ENCODE measurements at places on chromosomes 2 and 18.

DNA sequence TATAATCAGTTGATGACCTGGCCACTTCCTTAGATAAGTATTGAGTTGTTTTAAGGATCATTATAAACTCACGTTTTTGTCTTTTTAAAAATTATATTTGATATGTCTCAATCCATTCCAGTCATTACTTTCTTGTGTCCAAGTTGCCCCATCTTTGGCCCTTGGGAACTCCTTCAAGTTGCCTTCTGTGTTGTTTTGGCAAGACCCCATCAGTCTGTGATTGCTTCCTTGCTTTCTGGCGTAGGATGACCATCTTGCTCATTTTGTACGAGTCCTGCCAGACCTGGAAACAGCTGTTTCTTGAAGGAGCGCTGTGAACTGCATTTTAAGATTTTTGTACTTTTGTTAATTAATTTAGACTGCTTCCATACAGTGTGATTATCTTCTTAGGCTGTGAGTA, 68.9 kb upstream of the ITM2C start:
- DNase-seq, result no peak

- no peak for DNase-seq
Observed at GRCh38 chr18:26073758-26074157, 16.7 kb downstream of the SS18 start.

DNA sequence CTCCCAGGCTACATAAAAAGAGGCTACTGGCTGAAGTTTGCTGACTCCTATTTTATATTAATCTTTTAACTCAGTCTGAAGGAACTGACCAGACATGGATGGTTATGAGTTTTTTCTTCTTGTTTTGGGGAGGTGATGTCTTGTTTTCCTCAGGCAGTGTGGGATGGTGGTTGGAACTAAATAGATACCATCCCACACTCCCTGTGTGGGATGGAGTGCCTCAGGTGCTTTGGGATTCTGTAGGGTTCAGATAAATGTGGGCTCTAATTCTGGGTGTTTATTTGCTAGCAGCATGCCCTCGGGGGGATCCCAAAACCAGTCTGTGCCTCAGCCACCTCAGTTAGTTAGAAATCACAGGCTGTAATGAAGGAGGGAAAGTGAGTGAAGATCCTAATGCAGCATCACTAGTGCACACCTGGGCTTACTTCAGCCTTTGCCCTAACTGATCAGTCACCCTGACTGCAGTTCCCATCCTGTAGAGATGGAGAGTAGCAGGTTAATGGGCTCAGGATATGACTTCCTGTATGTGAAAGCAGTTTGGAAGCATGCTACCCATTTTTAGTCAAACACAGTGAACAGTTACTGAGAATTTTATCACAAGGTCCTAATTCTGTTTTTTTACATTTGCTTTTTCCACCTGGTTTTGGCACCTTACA, 132.2 kb downstream of the SPTBN1 start:
- no peak for DNase-seq

DNA sequence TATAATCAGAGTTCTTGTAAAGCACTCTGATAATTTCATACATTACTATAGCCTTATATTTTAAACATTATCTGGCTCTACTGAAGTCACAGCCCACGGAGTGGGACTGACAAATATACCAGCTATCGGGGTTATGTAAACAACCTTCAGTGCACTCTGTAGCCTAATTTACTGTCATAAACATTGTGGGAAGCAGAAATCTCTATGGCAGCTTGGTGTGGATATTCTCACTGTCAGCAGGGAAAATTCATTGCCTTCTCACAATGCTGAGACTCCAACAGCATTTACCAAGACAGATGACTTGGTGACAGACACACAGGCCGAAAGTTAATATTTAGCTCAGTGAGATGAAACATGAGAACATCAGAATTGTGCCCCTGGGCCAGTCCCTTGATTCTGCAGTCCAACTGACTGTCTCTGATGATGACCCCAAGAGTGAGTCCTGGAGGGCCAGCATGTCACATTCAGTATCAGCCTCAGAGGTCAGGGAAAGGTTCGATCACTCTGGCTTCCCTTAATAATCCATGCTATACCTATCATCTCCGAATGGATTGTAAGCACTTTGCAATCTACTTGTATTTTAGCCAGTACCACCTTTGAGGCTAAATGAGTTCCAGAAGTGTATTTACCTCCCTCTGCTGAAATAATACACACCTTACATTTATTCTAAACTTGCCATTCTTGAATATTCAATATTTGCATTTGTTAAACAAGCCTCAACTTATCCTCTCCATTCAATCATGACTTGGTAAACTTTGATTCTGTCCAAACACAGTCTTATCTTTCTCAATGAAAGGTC, 146.2 kb upstream of the OSR1 start:
- peak; percentile 25 for DNase-seq

DNA sequence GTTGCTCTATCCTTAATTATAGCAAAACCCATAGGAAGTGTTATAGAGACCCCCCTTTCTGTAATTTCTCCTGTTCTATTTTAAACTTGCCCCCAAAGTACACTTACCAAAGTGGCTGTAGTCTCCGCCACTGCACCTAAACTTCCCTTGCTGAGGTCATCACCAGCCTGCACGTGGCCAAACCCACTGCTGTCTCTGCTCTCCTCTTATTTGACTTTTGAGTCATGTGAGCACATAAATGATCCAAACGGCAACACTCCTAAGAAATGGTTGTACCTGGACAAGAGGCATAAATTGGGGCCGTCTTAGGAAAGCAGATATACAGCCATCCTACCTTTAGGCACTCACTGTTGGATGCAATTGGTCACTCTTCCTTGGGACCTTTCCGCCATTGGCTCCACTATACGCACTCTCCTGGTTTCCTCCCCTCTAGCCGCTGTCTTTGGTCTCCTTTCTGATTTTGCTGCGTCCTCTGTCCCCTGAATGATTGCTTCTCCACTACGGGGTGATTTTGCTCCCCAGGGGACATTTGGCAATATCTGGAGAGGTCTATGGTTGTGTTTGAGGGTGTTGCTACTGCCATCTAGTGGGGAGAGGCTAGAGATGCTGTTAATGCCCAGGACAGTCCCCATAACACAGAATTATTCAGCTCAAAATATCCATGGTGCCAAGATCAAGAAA, 19.2 kb upstream of the IL36G start:
- peak; percentile 12 for DNase-seq

GRCh38 chr2:101571951-101572350, 97.0 kb upstream of the RFX8 start:
- no peak for DNase-seq

GRCh38 chr2:23448906-23449305, 63.9 kb downstream of the KLHL29 start:
- DNase-seq, result no peak

- DNase-seq, result no peak
Observed at GRCh38 chr18:9386879-9387278, 52.3 kb downstream of the TWSG1 start.

DNA sequence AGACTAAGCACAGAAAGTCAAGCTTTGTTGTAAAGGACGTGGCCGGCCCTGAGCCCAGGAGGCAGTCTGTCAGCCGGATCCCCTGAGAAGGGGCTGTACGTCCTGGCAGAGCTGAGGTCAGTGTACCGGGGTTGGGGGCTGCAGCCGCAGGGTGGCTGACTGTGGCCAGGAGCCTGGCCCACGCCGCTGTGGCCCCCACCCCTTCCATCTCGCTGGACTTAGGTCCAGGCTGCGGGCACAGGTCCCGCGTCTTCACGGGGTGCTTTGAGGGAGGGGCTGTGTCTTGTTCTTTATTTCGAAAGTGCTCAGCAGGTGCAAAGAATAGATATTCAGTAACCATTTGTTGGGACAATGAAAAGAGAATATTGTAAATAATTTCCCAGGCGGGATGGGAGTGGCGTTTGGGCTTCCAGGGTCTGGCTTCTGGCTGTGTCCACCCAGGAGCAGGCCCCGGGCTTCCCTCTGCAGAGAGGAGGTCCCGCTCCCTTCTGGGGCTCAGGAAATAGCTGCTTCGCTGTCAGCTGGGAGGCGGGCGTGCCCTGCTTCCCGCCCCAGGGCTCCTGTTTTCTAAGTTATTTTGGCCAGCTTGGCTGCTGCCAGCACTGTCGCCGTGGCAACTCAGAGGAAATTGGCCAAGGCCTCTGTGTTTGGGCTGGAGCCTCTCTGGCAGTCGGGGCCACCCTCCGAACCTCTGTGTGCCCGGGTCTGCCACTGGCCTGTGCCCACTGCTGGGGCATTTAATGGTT, 7.4 kb downstream of the NFATC1 start:
- peak; percentile 31 for DNase-seq

DNA sequence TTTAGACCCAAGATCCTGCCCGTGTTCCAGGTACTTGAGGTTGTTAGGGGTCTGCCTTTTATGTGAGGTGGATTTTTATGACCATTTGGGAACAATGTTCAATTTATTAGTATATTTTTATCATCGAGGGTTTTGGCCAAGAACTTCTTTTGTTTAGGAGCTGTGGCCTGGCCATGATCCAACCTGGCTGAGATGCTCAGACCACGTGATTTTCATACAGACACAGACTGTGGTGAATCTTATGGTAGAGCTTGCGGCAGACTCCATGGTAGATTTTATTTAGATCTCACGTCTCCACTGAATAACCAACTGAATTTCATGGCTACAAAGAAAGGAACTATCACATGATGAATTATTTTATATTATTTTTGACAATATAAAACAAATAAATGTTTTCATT, 405.5 kb upstream of the VWC2L start:
- no peak for DNase-seq

DNA sequence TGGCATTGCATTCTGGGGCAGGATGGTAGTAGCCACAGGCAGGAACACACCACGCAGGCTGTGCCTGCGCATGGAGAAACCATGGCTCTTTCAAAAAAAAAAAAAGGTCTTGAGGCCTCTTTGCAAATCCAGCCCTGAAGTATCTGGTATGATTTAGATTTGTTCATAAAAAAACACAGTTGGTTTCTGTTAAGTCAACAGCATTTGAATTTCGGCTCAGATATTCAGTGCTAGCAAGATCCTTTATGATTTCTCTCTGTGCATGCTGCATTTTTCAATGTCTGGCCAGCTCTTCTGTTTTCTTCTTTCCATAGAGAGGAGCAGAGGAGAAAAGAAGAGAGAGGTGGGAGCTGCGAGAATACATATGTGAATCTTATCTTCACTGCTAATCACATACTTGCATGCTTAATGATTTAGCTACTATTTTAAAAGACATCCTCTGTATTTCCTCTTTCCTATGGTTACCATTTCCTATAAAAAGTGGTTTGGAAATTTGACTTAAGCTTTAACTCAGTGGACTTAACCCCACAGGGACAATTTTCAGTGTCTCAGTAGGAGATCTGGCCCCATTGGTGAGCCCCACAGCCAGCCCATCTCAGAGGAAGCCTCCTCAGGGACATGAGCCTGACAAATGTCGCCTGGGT, 214.3 kb upstream of the APCDD1 start:
- DNase-seq, result no peak

GRCh38 chr2:62147610-62148301, 48.2 kb upstream of the B3GNT2 start:
- no peak for DNase-seq

DNA sequence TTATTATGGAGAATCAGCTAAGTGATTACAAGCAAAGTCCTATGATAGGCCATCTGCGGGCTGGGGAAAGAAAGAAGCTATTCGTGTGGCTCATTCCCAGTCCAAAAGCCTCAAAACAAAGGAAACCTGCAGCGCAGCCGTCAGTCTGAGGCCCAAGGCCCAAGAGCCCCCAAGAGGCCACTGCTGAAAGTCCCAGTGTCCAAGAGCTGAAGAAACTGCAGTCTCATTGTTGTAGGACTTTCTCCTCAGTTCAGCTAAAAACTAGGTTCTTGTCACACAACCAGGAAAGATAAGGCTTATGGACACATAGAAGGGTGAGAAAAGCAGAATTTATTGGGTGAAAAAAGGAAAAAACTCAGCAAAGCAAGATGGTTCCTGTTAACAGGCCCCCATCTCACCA, 143.2 kb downstream of the RHBDD1 start:
- DNase-seq, result no peak

- DNase-seq, result no peak
Observed at GRCh38 chr18:78309307-78309706, 670.3 kb upstream of the SALL3 start.

- DNase-seq, result no peak
Observed at GRCh38 chr2:64289251-64289650, 145.0 kb upstream of the PELI1 start.

DNA sequence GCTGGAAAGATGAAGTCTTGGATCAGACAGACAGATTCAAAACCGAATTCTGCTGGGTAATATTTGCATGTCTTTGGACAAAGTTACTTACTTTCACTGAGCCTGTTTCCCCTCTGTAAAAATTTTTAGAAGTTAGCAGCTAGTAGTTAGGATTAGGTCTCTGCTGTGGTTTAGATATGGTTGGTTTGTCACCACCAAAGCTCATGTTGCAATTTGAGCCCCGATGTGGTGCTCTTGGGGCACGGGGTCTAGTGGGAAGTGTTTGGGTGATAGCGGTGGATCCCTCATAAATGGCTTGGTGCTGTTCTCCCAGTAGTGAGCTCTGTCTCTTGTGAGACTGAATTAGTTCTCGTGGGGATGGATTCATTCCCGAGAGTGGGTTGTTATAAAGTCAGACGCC, 38.9 kb upstream of the PNO1 start:
- DNase-seq, result no peak

DNA sequence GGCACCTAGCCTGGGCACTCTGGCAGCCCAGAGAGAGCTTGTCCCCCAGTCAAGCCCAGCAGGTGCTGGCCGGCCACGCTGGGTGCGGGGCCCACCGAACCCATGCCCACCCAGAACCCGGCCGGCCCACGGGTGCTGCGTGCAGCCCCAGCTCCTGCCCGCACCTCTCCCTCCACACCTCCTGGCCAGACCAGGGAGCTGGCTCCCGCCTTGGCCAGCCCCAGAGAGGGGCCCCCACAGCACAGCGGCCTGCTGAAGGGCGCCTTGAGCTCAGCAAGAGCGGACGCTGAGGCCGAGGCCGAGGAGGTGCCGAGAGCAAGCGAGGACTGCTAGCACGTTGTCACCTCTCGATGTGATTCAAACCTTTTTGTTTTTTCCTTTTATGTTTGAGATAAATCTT, 407.0 kb upstream of the KCNJ3 start:
- no peak for DNase-seq

All from right kidney (tissue), 9 donors.